Neural crest cell (in vitro differentiated cells): ENCODE measurements at places on chromosomes 12 and 14.

- no peaks in the 10 kb centered on the region for H3K27me3 ChIP-seq
- H3K4me3 ChIP-seq = no peak within 1 kb of the TSS
- no peak for DNase-seq
- peaks cover 3% of the 10 kb centered on the region for H3K4me1 ChIP-seq
Observed at GRCh38 chr12:12070674-12071656, at the start of gene BCL2L14. Gene BCL2L14 (plus strand): TSS chr12:12070939. CDS start chr12:12079306, 8,367 bp downstream.

- no peak overlapping the region for H3K4me3 ChIP-seq
- H3K36me3 ChIP-seq = peaks cover 6% of the 10 kb centered on the region
- H3K4me1 ChIP-seq = no peaks in the 10 kb centered on the region
- H3K27me3 ChIP-seq = peaks cover 10% of the 10 kb centered on the region
Observed at GRCh38 chr14:29446971-29447370, 480.7 kb downstream of the PRKD1 start.

DNA sequence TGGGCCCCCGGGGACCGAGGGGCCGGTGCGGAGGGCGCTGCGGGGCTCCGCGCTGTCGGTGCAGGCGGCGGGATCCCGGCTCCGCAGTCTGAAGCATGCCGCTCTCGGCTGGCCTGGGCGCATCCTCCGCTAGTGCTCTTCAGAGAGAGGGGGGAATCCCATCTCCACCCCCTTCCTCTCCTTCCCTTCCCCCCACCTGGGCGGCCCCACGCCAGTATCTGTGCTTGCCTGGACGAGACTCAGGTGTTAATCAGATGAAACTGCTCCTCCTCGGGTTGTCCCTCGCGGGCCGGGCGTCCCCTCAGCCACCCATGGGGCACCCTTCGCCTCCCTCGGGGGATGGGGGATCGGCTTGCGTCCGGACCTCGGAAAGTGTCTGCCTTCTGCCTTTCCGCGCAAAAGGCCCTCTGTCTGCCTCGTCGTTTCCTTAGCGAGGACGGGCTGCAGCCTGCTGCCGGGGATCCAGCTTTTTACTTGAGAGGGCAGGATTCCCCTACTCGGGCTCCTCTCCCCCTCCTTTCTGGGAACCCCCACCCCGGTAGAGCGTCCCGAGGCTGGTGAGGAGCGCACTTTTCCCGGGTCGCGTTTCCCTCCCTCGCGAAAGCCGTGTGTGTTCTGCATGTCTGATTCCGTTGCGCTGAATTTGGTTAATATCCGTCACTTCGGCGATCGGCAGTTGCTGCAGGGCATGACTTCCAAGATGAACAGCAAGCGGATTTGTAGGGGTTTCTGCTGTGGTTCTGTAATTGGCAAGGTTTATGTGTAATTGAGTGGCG is 1.1 kb downstream of the GPHN start:
- DNase-seq = peak; percentile 34
- no peaks in the 10 kb centered on the region for H3K36me3 ChIP-seq
- no peak overlapping the region for H3K27ac ChIP-seq
- peak overlapping the region; percentile 88 for H3K4me3 ChIP-seq
- H3K27me3 ChIP-seq = peaks cover 20% of the 10 kb centered on the region
- peaks cover 24% of the 10 kb centered on the region for H3K4me1 ChIP-seq

GRCh38 chr14:36514278-36515104 is 5.5 kb downstream of the NKX2-1 start:
- H3K36me3 ChIP-seq = peaks cover 3% of the 10 kb centered on the region
- no peak for DNase-seq
- no peak overlapping the region for H3K27ac ChIP-seq
- peaks cover 4% of the 10 kb centered on the region for H3K4me1 ChIP-seq
- no peak overlapping the region for H3K4me3 ChIP-seq

DNA sequence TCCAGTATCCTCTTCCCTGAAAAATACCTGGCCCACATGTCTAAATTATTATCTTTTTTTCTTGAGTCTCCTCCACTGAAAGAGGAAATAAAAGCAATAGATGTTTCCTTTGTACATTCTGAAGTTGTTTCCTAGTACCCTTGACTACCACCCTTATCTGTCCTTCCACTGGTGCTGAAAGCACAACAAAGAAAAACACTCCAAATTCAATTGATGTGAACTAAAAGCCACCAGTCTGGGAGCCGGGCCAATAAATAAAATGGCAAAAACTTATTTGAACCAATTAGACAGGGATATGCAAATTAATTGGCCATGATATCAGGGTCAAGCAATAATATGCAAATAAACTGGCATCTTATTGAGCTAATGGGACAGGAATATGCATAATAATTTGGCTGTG is 330.5 kb downstream of the PAWR start:
- no peaks in the 10 kb centered on the region for H3K27me3 ChIP-seq
- H3K36me3 ChIP-seq = peaks cover 5% of the 10 kb centered on the region
- no peak for DNase-seq
- no peak overlapping the region for H3K27ac ChIP-seq

GRCh38 chr12:6567112-6567670 is 900 bp downstream of the NOP2 start:
- peak overlapping the region; percentile 6 for H3K27ac ChIP-seq
- H3K4me1 ChIP-seq = peaks cover 31% of the 10 kb centered on the region
- peaks cover 35% of the 10 kb centered on the region for H3K36me3 ChIP-seq
- H3K27me3 ChIP-seq = peaks cover 2% of the 10 kb centered on the region

GRCh38 chr12:89960607-89961394 is 252.2 kb upstream of the ATP2B1 start:
- H3K27ac ChIP-seq = no peak overlapping the region
- no peaks in the 10 kb centered on the region for H3K36me3 ChIP-seq
- peaks cover 2% of the 10 kb centered on the region for H3K4me1 ChIP-seq
- no peak for DNase-seq
- H3K27me3 ChIP-seq = no peaks in the 10 kb centered on the region
- H3K4me3 ChIP-seq = no peak overlapping the region

GRCh38 chr12:94855853-94856252 is 147.6 kb downstream of the NDUFA12 start:
- no peaks in the 10 kb centered on the region for H3K4me1 ChIP-seq
- no peak for DNase-seq
- H3K36me3 ChIP-seq = no peaks in the 10 kb centered on the region
- no peak overlapping the region for H3K27ac ChIP-seq

- H3K4me3 ChIP-seq = no peak overlapping the region
- no peak for DNase-seq
- peak overlapping the region; percentile 55 for H3K27ac ChIP-seq
- no peaks in the 10 kb centered on the region for H3K27me3 ChIP-seq
Observed at GRCh38 chr12:89372584-89373370, 20.5 kb upstream of the DUSP6 start.

- H3K4me3 ChIP-seq = no peak overlapping the region
- H3K36me3 ChIP-seq = no peaks in the 10 kb centered on the region
Observed at GRCh38 chr12:52891044-52891443, 13.8 kb downstream of the KRT8 start.

DNA sequence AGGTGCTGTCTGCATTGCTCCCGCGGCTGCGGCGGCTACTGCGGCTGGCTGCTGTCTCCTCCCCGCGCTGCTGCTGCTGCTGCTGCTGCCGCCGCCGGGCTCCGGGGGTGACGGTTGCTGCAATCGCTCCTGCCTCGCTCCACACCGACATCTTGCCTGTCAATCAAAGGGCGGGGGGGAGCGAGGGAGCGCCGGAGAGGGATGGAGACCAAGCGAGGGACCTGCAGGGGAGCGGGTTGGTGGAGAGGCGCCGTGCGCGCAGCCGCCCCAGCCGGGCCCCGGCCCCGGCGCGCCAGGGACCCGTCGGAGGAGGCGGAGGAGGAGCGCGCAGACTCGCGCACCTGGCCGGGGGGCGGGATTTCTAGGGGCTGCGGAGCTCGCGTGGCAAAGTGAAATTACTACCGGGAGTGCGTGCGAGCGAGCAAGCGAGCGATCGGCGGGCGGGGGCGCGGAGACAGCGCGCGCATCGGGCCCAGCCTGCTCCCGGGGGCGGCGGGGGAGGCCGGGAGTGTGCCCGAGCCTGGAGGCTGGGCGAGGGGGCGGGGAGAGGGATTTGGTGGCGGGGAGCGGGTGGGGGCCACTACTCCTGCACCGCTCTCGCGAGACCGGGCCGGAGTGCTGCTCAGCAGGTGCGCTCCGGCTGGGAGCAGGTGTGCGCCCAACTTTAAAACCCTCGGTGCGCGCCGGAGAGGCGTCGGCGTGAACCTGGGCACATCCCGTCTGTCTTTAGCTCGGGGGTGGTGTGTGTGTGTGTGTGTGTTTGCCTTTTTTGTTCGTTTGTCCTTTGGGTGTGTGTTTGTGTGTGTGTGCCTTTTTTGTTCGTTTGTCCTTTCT is at the start of gene KSR2:
Gene KSR2 (minus strand): TSS at position 165 of the 834 bp plus-strand sequence. CDS start 735 bp downstream, outside the sequence.
- H3K27me3 ChIP-seq = peaks cover 92% of the 10 kb centered on the region
- H3K4me1 ChIP-seq = peaks cover 13% of the 10 kb centered on the region
- peak; percentile 61 for DNase-seq

GRCh38 chr12:53638057-53638456 is 11.9 kb upstream of the ATF7 start:
- no peak for DNase-seq
- no peak overlapping the region for H3K27ac ChIP-seq
- H3K36me3 ChIP-seq = no peaks in the 10 kb centered on the region
- H3K4me3 ChIP-seq = no peak overlapping the region

DNA sequence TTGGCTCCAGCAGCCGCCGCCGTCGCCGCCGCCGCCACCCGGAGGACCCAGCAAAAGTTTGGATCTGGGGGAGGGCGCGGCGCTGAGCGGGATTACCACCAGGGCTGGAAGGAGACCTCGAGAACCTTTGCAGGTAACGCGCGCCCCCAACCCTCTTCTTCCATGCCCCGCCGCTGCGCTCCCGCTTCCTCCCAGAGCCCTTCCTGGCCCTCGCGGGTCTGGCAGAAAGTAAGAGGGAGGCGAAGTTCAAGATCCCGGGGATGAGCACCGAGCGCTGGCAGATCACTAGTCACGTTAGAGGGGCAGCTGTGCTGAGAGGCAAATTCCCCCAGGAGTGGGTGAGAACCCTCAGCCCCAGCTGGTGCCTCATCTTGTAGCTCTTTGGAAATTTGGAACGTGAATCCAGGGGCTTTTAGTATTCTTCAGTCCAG is 3.9 kb downstream of the FLRT2 start:
- peak overlapping the region; percentile 89 for H3K4me3 ChIP-seq
- H3K27me3 ChIP-seq = peaks cover 77% of the 10 kb centered on the region
- DNase-seq = peak; percentile 34
- H3K4me1 ChIP-seq = peaks cover 81% of the 10 kb centered on the region
- no peaks in the 10 kb centered on the region for H3K36me3 ChIP-seq

- H3K4me1 ChIP-seq = peaks cover 59% of the 10 kb centered on the region
- H3K27me3 ChIP-seq = no peaks in the 10 kb centered on the region
- peak overlapping the region; percentile 65 for H3K4me3 ChIP-seq
- peak overlapping the region; percentile 95 for H3K27ac ChIP-seq
Observed at GRCh38 chr12:63915105-63915800, 70.8 kb downstream of the SRGAP1 start.

DNA sequence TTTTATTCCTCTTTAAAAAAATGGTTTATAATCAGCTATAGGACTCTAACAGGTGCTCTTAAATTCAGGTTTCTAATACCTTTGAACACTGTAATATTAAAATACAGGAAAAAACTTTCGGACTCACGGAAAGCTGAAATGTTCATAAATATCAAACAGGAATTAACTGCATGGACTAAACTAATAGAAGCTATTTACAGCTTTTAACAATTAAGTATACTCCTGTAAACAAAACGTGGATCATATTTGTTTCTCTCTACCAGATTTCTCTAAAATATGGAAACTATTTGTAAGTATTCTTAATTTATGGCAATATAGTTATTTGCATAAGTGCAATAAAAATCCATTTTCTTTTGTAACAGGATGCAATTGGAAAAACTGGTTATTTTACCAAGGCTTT is 108.9 kb upstream of the RESF1 start:
- H3K36me3 ChIP-seq = peaks cover 25% of the 10 kb centered on the region
- no peaks in the 10 kb centered on the region for H3K27me3 ChIP-seq
- no peak overlapping the region for H3K27ac ChIP-seq
- no peak overlapping the region for H3K4me3 ChIP-seq
- H3K4me1 ChIP-seq = no peaks in the 10 kb centered on the region
- DNase-seq = no peak

GRCh38 chr12:1830981-1831963 is 10.9 kb downstream of the LRTM2 start:
- no peak overlapping the region for H3K4me3 ChIP-seq
- no peaks in the 10 kb centered on the region for H3K36me3 ChIP-seq
- H3K27ac ChIP-seq = no peak overlapping the region
- H3K27me3 ChIP-seq = peaks cover 41% of the 10 kb centered on the region

DNA sequence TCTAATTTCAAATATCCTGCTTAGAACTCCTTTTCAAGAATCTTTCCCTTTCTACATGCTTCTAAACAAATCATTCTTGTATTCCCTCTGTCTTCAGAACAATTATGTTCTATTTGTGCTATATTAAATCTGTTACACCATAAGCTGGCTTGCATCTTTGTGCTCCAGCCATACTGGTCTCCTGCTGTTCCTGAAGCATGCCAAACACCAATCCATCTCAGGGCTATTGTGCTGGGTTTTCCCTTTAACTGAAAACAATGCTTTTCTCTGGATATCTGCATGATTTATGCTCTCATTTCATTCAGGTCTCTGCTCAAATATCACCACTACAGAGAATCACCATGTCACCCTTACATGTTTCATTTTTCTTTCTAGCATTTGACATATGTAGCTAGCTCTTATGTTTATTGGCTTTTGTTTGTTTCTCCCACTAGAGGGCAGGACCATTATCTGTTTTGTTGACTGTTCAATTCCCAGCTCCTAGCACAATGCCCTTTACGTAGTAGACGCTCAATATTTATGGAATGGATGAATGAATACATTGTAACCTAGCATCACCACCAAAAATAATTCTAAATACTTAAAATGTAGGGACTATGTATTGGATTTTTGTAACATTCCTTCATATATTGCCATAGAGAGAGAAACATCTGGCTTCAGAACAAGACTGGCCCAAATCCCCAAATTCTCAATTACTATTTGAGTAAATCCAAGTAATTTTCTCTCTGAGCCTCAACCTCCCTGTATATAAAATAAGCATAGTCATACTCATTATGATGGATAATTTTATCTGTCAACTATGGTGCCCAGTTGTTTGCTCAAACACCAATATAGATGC is 302.0 kb upstream of the SYT1 start:
- H3K4me3 ChIP-seq = no peak overlapping the region
- no peaks in the 10 kb centered on the region for H3K36me3 ChIP-seq
- no peak for DNase-seq
- H3K27ac ChIP-seq = no peak overlapping the region
- H3K4me1 ChIP-seq = peaks cover 4% of the 10 kb centered on the region

DNA sequence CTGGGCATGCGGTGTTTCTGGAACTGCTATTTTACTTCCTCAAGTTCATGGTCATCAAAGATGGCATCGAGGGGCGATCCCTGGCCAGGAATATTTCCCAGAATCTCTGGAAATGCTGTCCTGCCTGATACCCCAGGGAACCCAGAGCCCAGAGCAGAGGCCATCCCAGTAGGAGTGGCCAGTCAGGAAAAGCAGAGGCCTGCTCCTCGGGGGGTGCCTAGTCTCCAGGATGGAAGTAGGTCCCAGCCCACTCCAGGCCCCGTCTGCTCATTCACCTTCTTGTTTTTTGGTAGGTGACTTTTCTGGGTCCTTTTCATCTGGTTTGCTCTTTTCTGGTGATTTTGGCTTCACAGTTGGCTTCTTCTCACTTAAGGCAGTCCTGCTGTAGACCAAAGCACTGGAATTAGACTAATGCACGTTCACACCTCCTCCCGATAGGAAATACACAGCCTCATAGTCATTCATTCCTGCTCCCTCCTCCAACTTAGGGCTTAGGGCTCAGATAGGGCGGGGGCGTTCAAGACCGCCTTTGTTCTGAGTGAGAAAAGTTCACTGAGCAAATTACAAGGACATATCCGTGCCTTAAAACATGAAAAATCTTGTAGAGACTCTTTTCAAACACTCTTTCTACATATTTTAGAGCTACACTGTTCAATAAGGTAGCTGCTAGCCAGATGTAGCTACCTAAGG is 51.1 kb downstream of the TRAFD1 start:
- H3K36me3 ChIP-seq = peaks cover 12% of the 10 kb centered on the region
- H3K4me3 ChIP-seq = no peak overlapping the region
- peaks cover 7% of the 10 kb centered on the region for H3K4me1 ChIP-seq
- H3K27me3 ChIP-seq = no peaks in the 10 kb centered on the region

GRCh38 chr14:66509874-66510273 is 1.9 kb downstream of the GPHN start:
- H3K27ac ChIP-seq = no peak overlapping the region
- H3K36me3 ChIP-seq = no peaks in the 10 kb centered on the region
- H3K27me3 ChIP-seq = peaks cover 20% of the 10 kb centered on the region
- H3K4me3 ChIP-seq = peak overlapping the region; percentile 88
